ENCODE measurements at places on chromosomes 5 and 9.

- no peak for DNase-seq
Observed at GRCh38 chr9:9992936-9993335, 619.9 kb downstream of the PTPRD start.

DNA sequence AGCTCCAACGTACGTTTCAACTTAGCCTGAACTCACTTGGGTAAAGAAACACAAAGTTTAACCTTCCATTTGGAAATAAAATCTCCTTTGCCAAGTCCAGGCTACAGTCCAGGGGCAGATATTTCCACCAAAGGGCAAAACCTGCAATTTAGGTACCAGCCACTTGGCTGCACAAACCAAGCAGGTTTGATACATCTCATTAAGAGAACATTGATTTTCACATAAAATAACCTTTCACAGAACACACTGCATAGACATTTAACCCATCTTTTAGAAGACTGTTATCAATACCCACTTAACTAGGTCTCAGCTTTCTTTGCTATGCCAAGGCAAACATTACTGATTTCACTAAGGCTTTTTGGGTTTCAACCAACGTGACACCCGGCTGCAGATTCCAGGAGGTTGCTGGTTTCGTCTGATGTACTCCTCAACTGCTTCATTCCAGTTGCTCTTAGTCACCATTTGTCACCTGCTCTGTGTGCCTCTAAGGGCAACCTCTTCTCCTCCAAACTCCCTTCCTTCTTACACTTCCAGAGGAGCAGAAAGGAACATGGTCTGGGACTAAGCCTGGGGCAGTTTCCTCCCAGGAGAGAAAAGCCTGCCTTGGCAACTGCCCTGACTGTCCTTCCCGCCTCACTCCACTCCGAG, 67.1 kb downstream of the EPB41L4B start:
- DNase-seq = no peak

DNA sequence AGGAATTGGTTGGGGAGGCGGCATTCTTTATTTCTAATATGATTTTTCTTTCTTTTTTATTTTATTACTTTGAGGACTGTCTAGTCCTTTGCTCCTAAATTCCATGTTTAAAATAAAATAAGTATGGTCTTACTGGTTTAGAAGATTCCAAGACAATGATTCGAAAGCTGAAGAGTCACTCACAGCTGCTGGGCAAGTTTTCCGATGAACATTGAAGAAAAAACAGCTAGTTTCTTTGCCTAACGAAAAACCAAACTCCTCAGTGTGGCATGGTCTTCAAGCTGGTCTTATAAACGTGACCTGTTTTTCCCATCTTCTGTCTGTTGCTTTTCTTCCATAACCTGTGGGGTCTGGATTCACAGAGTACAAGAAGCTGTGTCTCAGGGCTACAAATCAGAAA, 25.1 kb downstream of the ZNF474 start:
- no peak for DNase-seq

- no peak for DNase-seq
Observed at GRCh38 chr9:81022177-81022576, 667.2 kb downstream of the TLE1 start.

DNA sequence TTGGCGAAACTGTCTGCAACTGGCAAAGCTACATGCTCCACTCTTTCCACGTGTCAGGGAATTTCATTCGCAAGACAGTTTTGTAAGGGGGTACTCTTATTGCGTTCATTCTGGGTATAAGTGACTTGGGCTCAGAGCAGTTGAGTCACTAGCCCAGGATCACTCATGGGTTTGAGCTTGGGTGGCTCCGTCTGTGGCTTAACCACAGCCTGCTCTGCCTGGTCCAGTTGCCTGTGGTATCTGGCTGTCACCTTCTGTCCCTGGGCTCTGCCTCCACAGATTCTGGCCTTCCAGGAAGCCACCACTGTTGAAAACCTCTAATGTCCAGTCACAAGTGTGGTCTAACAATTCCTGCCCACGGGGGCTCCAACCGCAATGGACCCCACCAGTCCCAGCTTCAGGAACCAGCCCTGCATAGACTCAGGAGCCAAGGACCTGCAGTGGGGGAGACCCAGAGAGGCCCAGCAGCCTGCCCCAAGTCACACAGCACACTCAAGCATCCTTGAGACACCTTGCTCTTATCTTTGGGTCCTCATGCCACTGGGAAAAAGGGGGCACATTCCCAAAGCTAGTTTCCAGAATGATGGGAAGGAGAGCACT, 10.4 kb downstream of the KIF12 start:
- no peak for DNase-seq

GRCh38 chr9:130432362-130432761, 12.4 kb upstream of the ASS1 start:
- DNase-seq = no peak

DNA sequence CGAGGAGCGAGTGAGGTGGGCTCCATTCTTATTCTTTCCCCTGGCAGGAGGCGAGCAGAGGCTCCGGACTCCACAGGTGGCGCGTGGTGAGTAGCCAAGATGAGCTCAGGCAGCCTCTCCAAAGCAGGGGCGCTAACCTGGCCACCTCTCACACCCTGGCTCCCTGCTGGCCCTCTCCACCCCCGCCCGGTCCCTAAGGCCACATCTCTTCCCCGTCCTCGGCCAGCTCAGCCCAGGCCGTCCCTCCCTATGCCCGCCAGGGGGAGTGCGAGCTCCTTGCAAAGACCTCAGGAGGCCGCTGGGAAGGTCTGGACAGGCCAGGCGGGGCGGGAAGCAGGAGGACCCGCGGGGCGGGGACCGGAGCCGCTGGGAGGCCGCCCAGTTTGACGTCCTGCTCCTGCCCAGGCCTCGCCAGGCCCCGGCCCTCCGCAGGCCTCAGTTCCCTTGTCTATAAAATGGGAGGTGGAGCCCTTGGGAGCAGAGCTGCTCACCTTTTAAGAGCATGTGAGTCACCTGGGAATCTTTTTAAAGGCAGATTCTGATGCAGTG, 46.3 kb upstream of the GGTA1 start:
- DNase-seq = peak; percentile 84

DNA sequence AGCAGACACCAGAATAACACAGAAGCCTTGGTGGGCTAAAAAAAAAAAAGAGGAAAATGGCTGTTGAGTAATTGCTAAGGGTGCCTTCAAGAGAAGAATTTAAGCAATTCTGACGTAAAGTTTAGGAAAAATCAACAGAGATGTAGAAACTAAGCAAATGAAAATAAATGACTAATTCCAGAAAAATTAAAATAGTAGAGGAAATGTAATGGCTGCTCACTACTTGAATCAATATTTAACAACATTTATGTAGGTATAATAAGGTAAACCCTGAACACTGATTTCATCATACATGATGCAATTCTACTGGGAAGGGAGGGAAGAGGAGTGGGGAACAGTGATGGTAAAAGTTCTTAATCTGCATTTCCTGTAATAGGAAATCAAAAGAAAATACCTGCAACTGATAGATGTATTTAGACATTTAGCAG, 41.4 kb downstream of the PUM3 start:
- no peak for DNase-seq

DNA sequence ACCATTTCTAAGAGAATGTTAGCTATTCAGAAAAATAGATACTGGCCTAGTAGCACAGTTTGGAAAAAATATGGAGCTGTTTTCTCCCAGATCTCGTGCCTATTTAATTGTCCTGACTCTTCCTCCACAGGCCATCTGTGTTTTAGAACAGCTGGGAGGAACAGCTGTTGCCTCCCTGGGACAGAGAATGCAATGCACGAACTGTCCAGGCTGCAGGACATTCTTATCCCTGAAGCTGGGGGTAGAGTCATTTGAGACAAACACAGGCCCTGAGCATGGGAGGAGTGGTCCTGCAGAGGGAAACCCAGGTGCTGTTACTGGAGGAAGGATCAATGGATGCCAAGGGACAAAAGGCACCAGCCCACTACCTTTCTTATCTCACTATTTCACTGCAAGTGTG, 20.9 kb upstream of the SPARC start:
- no peak for DNase-seq

DNA sequence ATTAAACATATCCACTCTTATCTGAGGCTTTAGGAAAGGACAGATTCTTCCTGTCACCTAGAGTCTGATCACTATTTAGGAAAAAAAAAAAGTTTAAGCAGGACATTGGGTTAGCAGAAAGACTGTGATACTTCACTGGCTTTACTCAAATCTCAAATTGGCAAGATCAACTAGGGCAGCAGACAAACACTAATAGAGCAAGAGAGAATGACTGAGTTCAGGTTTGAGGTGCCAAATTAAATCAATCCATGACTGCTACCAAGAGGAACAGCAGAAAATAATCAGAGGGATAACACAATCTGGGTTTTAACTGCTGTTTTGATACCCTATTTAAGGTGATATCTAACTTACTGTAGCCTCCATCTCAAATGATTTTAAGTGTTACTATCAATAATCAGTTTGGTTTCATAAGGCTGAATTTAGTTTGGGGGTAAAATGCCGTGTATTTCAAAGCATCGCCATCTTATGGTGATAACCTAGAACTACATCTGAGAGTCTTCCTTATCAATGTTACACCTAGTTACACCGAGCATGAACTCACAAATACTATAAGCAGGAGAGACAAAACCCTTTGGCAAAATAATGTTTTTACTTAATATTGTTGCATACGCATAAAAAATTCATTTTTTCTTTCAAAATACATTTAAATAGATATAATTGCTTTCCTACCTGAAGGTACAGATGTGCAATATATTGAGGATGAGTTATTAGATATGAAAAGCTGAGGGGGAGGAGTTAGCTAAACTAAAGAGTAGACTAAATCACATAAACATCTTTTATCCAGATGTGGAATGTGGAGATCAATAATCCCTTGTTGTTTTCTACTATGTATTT, 286.4 kb upstream of the CDH12 start:
- DNase-seq = no peak

DNA sequence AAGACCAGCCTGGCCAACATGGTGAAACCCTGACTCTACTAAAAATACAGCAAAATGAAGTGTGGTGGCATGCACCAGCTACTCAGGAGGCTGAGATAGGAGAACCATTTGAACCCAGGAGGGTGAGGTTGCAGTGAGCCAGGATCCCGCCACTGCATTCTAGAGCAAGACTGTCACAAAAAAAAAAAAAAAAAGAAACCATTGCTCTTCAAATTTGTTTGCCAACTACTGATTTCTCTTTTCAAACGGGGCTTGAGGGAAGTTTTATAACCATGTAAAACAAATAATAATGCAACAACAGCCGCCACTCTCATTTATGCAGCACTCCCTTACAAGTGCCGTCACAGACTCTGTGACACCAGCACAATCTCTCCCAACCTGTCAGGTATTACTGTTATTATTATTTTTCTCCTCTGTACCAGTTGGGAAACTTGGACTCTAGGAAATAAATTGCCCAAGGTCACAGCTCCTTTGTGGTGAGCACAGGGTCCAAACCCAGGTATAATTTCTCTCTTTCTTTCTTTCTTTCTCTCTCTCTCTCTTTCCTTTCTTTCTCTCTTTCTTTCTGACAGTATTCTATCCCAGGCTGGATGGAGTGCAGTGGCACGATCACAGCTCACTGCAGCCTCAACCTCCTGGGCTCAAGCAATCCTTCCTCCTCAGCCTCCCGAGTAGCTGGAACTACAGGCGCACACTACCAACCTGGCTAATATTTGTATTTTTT, 25.4 kb downstream of the SERINC5 start:
- DNase-seq = no peak

DNA sequence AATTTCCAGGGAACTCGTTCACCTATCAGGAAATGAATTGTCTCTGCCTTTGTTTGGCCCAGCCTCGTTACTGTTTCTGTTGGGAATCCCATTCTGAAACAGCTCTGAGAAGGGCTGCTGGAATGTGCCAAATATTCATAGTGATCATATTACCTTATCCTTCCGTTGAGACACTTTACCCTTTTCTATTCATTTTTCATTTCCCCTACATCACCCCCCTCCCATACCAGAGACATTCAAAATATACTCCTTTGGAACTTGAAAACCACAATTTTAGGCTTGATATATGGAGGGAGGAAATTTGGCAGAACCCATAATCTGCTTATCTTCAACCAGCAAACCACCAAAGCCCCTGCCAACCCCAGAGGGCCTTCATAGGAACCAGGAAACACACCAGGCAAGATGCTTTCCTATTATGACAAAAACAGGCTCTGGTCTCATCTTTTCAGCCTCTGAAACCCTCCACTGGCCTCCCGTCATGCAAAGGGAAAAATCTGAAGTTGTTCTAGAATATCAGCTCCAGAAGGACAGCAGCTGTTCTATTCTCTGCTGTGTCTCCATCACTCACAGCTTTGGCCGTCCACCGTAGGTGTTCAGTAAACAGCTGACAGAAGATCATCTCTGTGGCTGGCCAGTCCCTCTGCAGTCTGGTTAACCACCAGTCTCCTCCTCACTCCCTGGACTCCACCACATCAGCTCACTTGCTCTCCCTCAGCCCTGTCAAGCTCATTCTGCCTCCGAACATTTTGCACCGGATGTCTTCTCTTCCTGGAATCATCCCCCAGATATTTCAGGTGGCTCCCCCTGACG, 217.2 kb upstream of the WWC1 start:
- DNase-seq = no peak

DNA sequence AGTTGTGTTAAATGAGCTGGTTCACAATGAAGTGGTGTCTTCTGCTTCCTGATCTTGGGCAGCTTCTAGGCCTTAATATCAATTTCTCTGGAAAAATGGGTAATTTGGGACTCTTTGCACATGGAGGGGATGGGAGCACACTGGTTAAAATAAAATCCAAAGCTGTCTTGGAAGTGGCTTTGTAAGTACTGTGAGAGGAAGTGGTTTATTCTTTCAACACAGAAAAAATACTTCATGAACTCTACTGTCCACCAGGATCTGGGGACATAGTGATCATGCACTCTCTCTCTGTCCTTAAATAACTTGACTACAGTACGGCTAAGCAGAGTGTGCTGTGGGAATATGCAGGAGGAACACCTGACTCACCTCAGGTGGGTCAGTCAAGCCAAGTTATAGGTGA, 2.4 kb downstream of the PCYOX1L start:
- DNase-seq = no peak

GRCh38 chr9:109789556-109789955, 9.6 kb downstream of the PALM2AKAP2 start:
- no peak for DNase-seq

DNA sequence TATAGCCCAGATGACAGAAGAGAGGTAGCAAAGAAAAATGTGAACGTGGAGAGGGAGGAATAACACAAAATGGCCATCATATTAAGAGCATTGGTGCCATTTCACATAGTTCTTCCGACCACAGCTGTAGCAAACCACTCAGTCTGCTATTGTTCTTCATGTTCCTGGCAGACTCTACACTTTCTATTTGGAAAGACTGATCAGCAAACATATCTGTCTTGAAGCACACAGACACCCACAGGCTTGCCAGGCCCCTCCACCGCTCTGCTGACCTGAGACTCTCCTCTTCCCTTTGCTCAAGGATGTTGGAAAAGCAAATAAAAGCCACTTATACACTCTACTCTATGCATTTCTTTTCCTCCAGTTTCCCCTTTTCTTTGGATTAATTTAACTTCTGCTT, 298.0 kb downstream of the FBXL7 start:
- no peak for DNase-seq

GRCh38 chr5:77209495-77210090, 887 bp upstream of the PDE8B start:
- no peak for DNase-seq

DNA sequence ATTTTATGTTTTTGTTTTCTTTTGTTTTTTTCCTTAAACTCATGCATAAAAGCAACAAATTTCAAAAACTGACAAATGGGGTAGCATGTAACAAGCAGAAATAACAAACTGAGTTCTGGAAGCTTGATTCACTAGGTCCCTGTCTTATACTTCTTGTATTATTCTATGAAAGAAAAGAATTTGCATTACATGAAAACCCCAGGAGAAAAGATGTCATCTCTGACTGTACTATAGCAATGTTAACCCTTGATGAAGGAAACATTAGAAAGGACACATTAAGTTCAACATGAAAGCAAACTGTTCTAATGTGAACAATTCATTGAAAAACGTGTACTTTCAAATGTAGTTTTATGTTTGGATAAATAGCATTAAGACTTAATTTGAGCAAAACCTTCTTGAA, 9.2 kb downstream of the RAB14 start:
- DNase-seq = no peak

All from frontal cortex (tissue), 4 donors.